ENCODE measurements at places on chromosomes 1 and 21. TPM values are rescaled to one million over a fixed set of nuclear protein-coding genes. Genes with fewer than 3 reads are reported as not detected.

HMCN1 gene
- total RNA-seq = 84.0 TPM

LEFTY2 gene
- total RNA-seq = not detected

C21orf58 gene
- 6.9 TPM for total RNA-seq

IFI44L gene
- total RNA-seq = 22.8 TPM

H3-3A gene
- 85.4 TPM for total RNA-seq

ARHGAP29 gene
- 60.3 TPM for total RNA-seq

ANP32E gene
- 30.2 TPM for total RNA-seq

SMCP gene
- not detected for total RNA-seq

CLCA4 gene
- not detected for total RNA-seq

RBP7 gene
- total RNA-seq = not detected

GJA8 gene
- not detected for total RNA-seq

PRAMEF4 gene
- total RNA-seq = not detected

AGO4 gene
- 9.6 TPM for total RNA-seq

CR1L gene
- total RNA-seq = not detected

AMY2A gene
- total RNA-seq = not detected

RHBDL2 gene
- total RNA-seq = 1.2 TPM

KPRP gene
- total RNA-seq = not detected

OVAAL gene
- not detected for total RNA-seq

TAF1A gene
- 13.0 TPM for total RNA-seq

VANGL2 gene
- total RNA-seq = 0.28 TPM

TMIGD3 gene
- not detected for total RNA-seq

SPRR1B gene
- not detected for total RNA-seq

OR10Z1 gene
- total RNA-seq = not detected

KCNJ9 gene
- not detected for total RNA-seq

KRTAP24-1 gene
- not detected for total RNA-seq

CACNA1E gene
- under 0.01 TPM for total RNA-seq

TIE1 gene
- 6.3 TPM for total RNA-seq
